Head of caudate nucleus (tissue), 42 donors: ENCODE measurements at places on chromosomes 16 and 17.
A peak's percentile ranks its signal among the peaks of the same experiment; 100 is the strongest.

DNA sequence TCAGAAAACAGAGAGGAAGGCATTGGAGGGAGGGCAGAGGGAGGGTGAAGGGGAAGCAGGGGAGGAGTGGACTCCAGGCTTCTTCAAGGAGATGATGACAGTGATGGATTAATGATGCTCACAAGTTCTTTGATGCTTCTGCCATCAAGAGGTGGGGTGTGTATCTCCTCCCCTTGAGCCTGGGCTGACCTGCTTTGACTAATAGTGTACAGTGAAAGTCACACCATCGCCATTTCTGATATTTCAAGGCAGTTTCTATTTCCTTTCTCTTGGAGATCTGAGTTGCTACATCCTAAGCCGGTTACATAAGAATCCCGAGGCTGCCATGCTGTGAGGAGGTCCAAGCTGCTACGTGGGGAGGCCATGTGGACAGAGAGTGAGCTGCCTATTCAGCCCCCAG is 312.5 kb downstream of the MAF start:
- DNase-seq: no peak

DNA sequence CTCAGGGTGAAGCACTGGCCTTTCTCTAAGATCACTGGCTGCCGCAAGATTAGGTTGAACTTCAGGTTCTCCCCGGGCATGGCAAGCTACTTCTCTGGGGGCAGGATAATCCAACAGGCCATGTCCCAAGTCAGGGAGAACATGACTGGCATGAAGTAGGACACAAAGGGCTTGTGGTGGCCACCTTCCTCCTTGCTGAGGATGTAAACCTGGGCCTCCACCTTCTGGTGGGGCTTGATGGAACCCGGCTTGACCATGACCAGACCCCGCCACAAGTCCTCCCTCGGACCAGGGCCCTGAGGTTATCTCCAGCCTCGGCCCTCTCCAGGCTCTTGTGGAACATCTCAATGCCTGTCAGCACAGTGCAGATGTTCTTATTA is 211.1 kb upstream of the WSB1 start:
- DNase-seq: no peak

GRCh38 chr17:28547096-28547622 is 5.3 kb downstream of the UNC119 start:
- no peak for DNase-seq

DNA sequence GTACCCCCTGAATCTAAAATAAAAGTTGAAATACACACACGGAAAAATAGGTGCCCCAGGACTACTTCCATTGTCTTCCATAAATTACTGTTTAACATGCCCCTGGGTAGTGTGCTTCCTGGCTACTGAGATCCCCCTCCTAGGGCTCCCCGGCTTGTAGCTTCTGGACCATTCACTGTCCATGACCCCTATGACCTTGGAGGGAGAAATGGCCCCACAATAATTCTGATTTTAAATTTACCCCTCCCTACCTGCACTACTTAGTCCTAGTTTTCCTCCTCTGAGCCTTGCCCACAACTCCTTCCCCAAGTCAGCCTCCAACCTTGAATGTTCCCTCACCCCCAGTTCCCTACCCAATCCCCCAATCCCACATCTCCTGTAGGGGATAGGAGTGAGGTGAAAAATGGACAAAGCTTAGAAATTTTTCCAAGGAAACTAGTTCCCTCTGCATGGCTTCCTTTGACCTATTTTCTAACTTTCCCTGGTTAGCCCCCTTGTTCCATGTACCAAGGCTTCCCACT is 9.5 kb upstream of the MSL1 start:
- no peak for DNase-seq

GRCh38 chr17:5118219-5118618 is 2.4 kb downstream of the USP6 start:
- no peak for DNase-seq

DNA sequence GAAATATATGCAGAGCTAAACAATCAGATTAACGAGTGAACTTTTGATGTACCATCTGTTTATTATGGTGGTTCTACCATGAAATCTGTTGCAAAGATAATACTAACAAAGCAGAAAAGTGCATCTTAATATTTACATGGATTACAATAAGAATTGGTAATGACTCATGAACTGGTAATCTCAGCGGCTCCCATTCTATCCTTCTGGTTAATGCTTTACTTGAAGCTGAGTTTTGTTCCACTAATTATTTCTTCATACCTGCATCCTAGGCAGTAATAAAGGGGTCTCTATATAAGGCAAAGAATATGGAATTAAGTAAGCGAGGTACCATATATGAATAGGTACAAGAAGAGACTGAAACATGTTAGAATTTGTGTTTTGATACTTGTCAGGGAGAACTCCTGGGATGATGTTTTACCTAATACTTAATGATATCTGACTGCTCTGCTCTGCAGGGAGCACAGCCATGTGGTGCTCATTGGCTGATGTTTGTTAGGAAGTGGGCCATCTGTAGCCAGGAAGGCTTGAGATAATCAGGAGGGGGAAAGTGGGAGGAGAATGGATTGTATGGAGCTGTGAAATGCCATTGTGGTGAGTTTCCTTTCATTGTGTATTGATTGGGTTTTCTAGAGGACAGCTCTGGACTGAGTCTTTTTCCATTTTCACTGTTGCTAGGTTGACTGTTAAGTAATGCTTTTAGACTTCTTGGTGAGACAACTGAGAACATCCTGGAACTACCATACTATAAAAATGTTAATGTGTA is 52.6 kb downstream of the MAP2K6 start:
- DNase-seq: no peak

GRCh38 chr16:73280388-73280787 is 232.5 kb upstream of the ZFHX3 start:
- DNase-seq: no peak

GRCh38 chr16:84999857-85000480 is 11.4 kb downstream of the ZDHHC7 start:
- DNase-seq: no peak

- DNase-seq: no peak
These were observed 3.5 kb upstream of the KATNB1 start for GRCh38 chr16:57732037-57732436.

DNA sequence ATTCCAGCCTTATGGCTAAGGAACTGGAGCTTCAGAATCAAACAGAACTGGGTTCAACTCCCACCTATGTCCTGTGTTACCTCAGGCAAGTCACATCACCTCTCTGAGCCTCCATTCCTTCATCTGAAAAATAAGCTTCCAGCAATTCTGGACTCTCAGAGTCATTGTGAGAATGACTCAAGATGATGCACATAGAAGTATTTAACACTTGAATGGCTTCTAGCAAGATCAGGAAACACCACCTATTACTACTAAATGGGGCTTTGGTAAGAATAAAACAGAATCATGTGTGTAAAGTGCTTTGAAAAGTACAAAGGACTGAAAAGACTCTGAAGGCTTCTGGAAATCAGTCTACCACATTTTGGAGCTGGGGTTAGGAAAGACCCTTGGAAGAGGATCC is 30.8 kb upstream of the CALB2 start:
- DNase-seq: no peak

DNA sequence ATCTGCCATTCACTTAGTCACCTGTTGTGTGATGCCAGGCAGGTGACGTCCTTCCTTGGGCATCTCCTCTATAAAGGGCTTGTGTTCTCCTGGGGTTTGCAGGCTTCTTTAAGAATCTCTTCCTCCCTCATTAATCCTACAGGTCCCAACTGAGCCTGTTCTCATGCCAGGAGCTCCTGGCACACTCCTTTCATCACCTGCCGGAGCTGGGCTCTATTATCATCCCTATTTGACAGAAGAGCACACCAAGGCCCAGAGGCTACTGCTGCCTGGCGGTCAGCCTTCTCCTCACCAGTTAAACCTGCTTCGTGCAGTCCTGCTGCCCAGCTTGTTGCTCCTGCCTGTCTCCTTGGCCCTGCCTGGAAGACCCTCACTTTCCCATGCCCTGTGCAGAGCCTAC is 51.2 kb downstream of the RAI1 start:
- no peak for DNase-seq

DNA sequence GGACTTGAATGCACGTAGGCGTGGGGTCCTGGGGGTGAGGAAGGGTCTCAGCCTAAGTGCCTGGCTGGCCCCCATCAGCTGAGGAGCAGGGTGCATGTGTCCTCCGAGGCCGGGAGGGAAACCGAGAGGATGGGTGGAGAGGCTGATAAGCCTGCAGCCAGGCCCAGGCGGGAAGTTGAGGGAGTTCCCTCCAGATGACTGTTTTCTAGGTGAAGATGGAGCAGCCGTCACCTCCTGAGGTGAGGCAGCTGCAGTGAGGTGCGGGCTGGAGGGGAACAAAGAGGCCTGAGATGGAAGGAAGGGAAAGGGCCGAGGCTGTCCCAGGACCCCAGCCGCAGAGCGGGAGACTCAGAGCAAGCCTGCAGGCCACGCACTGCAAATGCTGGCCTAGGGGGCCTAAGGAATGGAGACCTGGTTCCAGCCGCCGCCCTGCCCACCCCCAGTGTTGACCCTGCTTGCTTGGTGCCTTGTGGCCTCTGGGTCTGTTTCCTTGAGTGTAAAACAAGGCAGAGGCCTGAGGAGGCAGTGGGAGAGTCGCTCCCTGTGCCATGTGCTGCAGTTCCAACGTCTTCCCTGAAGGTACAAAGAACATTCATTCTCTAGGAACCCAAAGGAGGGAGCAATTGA is 3.0 kb downstream of the PECAM1 start:
- DNase-seq: no peak

DNA sequence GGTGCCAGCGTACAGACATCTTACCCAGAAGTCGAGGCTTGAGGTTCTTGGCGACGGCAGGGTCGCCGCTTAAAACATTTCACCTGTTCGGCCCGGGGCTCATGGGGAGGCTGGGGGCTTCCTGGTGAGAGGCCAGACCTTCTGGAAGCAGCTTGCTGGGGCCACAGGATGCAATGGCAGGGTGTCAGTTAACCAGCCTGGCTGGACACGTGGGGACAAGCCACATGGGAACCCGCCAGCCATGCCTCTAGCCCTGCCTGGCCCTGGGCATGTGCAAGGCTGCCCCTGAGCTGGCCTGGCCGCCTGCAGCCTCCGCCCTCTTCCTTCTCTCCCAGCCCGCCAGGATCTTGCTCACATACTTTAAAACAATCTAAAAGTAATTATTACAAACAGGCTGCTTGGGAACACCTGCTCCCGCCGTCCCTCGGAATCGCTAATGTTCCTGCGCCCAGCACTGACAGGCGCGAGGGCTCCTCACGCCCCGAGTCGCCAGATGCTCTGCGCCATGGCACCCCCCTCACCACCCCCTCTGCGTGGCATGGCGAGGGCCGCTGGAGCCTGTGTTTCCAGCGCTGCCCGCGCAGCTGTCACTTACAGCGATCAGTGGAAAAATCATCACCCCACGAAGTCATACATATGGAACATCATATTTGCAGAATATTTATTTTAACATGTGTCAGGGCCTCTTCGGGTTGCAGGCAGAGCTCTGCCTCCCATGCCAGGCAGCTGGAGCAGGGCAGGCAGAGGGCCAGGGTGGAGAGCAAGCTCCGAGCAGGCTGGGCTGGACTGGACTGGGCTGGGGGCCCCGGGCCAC is 188.7 kb upstream of the GSE1 start:
- DNase-seq: peak; percentile 9
